ENCODE measurements at places on chromosomes 3 and 15.

DNA sequence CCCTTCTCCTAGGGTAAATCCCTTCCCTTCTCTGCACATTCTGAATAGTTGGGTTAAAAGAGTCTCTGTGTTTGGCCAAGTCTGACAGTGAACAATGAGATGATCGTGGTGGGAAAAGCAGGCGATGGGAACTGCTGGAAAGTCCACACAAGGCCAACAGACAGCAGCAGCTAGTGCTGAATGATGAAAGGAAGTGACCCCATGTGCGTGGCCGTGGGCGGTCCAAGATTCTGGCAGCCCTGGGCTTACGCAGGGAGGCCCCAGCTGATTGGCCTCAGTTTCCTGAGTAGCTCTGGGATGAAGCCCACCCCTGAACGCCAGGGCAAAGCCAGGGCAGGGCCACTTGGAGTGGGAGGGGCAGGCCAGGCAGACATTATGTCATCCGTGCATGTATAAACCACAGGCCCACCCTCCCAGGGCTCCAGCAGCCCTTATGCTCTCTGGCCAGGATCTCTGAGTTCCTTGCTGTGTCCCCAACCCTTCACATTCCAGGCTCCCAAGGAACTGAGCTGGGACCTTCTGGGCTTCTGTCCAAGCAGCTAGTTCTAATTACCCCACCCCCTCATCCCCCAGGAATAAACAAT is 57.8 kb downstream of the CDC25A start:
- DNase-seq: no peak

GRCh38 chr3:25587526-25587925 is 77.2 kb downstream of the TOP2B start:
- DNase-seq: no peak

DNA sequence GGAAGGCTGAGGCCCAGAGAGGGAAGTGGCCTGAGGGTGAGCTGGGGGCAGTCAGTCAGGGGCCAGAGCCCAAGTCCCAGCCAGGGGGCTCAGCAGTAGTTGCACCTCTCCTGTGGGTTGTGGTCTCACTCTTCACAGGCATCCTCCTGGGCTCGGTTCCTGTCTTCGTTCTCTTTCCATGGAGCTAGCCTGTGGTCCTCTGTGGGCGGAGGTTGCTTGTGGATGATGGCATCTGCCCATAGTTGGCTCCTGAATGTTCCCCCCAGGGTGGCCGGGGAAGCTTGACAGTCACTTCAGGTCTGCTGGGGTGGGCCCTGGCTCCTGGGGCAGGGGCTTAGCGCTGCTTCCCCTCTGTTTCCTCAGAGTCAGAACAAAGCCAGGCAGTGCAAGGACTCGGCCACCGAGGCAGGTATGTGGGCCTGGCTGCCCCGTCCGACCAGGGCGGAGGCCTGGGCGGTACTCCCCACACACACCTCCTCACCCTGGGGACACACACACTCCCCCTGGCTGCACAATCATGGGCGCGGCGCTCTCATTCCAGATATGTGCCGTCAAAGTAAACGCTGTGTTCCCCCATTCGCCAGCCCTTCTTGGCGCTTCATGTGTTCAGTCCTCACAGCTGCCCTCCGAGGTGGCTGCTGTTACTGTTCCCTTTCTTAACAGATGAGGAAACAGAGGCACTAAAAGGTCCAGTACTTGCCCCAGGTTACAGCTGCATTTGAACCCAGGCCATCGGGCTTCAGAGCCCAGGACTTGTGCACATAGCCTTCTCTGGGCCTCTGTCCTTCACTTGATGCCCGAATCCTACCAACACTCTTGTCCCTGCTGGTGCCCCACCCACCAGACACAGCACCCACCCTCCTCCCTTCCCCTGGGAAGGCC is 34.5 kb downstream of the PSTPIP1 start:
- peak; percentile 29 for DNase-seq

DNA sequence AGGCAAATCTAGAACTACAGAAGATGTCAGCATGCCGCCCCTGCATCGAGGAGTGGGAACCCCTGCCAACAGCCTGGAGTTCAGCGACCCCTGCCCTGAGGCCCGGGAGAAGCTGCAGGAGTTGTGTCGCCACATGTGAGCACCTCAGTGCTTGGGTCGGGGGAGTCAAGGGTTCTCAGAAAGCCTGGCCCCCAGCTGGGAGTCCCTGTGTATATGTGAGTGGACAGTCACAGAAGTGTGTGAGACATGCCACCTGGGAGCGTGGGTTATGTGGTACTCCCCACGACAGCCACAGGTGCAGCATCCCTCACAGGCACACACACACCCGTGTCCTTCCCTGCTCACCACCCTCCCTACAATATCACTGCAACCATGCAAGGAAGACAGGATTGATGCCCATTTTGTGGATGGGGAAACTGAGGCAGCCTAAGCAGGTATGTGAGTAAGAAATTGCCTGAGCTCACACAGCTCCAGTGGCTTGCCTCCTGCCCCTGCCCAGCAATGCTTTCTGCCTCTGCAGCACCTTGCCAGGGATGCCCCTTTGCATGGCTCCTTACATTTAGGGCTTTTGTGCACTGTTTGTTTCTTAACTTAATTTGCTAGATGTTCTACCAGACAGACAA is 28.3 kb downstream of the C3orf20 start:
- DNase-seq: no peak

DNA sequence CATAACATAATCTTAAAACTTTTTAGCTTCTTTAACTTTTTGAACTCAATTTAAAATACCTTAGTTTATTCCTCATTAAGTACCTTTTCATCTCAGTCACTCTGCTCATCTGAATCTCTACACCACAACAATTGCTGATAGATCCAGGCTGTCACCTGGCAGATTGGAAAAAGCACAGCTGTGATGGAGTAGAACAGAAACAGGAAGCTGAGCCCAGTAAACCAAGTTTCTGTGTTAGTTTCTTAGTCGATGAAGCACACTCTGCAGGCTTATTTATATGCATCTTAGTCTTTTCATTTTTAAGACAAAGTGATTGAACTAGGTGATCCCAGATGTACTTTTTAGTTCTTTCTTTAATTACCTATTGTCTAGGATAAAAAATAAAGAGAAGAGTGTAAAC is 1398.0 kb upstream of the ALCAM start:
- no peak for DNase-seq

DNA sequence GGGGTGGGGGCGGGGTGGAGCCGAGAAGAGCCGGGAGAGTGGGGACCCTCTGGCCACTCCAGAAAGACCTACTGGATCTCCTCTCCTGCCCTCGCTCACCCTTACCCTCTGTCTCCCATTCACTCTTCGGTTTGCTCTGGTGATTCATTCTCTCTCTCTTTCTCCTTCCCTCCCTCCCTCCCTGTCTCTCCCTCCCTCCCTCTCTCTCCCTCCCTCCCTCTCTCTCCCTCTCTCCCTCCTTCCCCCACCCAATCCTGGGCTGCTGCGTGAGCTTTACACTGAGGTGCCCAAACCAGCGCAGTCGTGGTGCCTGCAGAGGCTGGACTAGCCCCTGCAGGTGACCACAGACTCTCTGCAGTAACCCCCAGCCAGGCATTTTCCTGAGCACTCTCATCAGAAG is 32.2 kb upstream of the ADAMTS17 start:
- no peak for DNase-seq

GRCh38 chr3:4587838-4588105 is 94.6 kb downstream of the ITPR1 start:
- no peak for DNase-seq

DNA sequence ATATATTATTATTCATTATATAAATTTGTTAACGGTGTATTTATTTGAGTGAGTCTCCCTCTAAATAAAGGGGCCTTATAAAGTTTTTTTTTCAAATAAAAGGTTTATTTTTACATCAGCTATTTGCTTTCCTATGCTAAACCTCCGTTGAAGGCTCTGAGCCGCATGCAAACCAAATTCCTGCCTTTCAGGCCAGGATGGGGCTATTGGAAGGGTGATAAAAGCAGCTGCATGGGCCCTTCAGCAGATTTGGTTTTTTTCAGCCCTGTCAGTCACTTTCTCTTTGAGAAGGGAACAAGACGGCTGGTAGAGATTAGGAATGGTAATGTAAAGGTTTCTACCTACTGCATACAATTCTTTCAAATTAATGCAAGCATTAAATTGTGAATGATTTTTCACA is 244.2 kb downstream of the WNT5A start:
- no peak for DNase-seq

GRCh38 chr3:58414538-58415197 is 19.0 kb downstream of the PDHB start:
- DNase-seq: no peak

GRCh38 chr3:143045639-143046038 is 44.3 kb downstream of the U2SURP start:
- DNase-seq: no peak

DNA sequence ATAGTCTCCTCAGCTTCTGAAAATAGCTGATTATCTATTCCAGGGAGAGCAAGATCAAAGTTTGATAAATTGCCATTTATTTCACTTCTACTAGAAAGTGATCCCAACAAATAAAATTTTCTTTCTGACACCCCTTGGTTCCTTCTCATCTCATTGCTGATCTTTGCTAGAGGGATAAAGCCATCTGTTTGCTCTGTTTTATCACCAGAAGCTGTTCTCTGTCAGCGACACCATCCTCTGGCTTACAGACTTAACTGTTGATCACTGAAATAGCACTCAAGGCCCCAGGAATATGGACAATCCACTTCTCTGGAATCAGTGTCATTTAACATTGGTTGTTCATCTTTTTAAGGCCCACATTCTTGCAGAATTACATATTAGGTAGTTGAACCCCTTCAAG is 219.0 kb downstream of the LSAMP start:
- no peak for DNase-seq

DNA sequence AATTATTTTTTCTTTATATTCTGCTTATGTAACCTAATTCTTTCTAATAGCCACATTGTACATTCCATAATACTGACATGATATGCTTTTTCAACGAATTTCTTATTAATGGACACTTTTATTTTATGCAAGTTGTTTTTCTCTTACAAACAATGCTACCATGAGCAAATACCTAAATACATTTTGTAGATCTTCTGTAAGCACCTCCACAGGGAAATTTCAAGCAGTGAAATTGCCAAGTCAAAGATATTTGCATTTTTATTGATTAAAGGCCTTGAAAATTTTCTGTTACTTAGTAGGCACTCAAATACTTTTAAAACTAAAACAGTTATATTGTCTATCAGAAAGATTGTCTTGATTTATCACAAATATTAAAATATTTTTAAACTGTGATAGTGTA is 79.6 kb upstream of the C3orf49 start:
- no peak for DNase-seq

GRCh38 chr15:96344060-96344705 is 13.7 kb downstream of the NR2F2 start:
- no peak for DNase-seq

DNA sequence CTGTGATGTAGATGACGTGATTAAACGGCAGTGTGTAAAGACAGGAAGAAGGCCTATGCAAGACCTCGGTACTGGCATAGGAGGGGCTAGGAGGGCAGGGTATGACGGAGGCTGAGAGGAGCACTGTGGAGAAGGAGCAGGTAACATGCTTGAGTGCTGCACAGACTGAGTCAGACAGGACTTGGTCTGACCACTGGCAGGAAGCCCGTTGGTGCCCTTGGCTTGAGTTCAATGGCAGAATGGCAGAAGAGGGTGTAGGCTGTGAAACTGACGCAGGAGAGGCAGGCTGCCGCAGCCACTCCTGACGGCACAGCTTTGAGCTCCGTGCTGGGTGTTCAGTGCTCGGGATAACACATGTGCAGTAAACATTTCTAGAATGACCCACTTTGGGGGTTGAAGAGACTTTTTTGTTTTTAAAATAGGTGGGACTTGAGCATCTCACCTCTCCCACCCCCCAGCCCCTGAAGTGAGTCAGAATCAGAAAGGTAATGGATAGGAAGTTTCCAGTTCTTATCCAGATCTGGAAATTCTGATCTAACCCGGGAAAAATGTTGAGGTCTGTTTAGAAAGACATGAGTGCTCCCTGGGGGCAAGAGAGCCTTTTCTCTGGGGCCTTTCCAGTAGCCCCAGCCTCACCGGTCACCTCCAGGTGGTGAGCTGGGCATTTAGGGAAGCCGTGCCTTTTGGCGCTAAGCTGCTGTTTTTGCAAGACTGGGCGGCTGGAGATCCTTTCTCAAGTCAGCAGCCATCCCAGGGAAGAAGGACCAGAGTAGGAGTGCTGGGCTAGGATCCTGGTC is 126.4 kb downstream of the RPLP1 start:
- no peak for DNase-seq

GRCh38 chr15:73982222-73982962 is 9.7 kb downstream of the STOML1 start:
- no peak for DNase-seq

GRCh38 chr3:183536238-183536880 is 19.1 kb downstream of the KLHL6 start:
- DNase-seq: no peak

DNA sequence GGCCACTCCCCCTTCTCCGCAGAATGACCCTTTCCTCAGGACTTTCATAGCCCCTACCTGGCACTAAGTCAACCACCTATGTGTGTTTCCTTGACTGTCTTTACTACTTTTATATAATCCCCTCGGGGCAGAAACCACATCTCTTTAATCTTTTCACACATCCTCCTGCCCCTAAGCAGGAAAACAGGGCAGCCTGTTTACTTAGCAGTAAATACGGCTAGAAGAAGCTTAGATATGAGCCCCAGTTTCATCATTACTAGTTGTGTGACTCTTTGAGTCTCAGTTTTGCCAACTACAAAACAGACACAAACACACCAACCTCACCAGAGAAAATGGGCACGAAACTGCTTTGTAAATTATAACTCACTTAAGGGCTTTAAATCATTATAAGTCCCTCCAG is 98.3 kb downstream of the CYP19A1 start:
- DNase-seq: no peak

- DNase-seq: no peak
These were observed 60.9 kb upstream of the NPHP3 start for GRCh38 chr3:132783152-132783551.

Measured in activated naive CD8-positive, alpha-beta T cell treated with anti-CD3 and anti-CD28 coated beads, Interleukin-2, amount 10 ng/mL, durations not matched to agents 7 days and 5 days (primary cell).